Esophagus muscularis mucosa (tissue), 4 donors: ENCODE measurements at places on chromosomes 3 and 15.

DNA sequence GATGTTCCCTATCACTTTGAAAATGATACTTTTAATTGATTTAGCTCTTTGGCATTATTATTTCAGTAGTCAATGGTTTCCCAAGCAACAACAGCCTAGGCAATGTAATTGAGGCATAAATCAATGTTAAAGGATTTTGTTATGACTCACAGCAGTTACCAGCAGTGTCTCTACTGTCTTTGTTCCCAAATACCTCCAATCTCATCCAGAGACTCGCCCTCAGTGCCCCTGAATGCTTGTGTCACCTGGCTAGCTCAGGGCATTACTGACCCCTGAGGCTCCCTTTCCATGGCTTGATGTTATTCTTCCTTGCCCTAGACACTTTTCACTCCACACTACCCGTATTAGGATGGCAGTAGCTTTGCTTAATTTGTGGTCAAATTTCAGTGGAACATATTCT is 227.2 kb downstream of the SQOR start:
- H3K27ac ChIP-seq = no peak overlapping the region
- no peak overlapping the region for H3K4me3 ChIP-seq
- no peak for DNase-seq
- H3K36me3 ChIP-seq = no peaks in the 10 kb centered on the region
- H3K4me1 ChIP-seq = no peaks in the 10 kb centered on the region

DNA sequence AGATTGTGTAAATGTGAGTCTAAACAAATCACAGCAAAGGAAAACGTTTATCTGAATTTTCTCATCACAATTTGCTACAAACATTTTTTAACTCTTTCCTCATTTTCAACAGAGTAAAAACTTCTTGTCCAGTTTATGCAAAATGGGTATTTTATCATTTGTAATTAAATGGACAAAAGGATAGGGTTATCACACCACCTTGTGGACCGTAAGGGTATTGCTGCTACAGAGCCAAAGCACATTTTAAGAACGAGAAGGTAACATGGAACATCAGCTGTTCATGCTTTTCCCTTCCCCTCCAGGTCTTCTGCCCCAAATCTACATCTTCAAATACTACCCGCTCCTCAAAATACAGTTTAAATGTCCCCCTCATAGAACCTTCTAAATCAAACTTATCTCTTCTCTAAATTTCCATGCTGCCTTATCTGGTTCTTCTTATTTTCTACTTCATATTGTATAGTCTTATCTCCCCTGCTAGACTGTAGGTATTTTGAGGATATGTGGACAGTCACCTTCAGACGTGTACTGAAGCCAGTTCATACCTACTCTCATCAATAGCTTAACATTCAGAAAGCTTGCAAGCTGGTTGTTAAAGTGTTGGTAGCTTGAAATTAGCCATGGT is 12.8 kb upstream of the SETMAR start:
- no peak overlapping the region for H3K27ac ChIP-seq
- H3K4me1 ChIP-seq = no peaks in the 10 kb centered on the region
- H3K4me3 ChIP-seq = no peak overlapping the region
- no peaks in the 10 kb centered on the region for H3K36me3 ChIP-seq
- DNase-seq = no peak

DNA sequence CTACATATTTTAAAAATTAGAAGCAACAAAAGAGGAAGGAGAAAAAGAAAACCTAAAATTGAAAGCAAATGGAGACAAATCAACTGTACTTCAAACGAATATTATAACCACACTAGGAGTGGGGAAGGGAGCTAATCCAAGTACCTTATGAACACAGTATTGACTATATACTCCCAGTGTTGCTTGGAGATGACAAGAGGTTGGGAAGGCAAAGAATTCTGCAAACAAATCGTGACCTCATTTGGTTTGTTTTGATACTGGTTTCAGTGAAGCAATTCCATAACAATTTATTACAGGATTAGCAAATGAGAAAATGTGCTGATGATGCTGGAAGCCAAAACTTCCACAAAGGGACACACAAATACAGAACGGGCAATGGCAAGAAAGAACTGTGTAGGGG is 268.1 kb downstream of the ULK4 start:
- DNase-seq = no peak
- H3K27me3 ChIP-seq = no peaks in the 10 kb centered on the region
- no peak overlapping the region for H3K4me3 ChIP-seq
- peaks cover 11% of the 10 kb centered on the region for H3K4me1 ChIP-seq
- H3K27ac ChIP-seq = no peak overlapping the region
- no peaks in the 10 kb centered on the region for H3K36me3 ChIP-seq

DNA sequence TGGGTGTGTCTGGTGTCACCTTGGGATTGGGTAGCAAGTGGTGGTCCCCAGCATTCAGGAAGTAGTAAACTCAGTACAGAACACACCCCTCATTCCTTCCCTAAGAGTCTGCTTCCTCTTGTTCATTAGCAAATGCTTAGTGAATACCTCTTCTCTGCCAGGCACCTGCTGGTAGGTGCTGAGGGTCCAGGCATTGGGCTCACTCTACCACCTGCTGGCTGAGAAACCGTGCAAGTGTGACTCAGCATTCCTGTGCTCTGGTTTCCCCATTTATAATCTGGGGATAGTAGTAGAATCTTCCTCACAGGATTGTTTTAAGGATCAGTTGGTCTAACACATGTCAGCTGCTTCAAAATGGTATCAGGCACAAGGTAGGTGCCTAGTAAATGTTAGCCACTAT is 4.8 kb downstream of the SHF start:
- no peak overlapping the region for H3K4me3 ChIP-seq
- H3K27me3 ChIP-seq = no peaks in the 10 kb centered on the region
- peaks cover 2% of the 10 kb centered on the region for H3K36me3 ChIP-seq
- H3K4me1 ChIP-seq = peaks cover 13% of the 10 kb centered on the region
- no peak overlapping the region for H3K27ac ChIP-seq

DNA sequence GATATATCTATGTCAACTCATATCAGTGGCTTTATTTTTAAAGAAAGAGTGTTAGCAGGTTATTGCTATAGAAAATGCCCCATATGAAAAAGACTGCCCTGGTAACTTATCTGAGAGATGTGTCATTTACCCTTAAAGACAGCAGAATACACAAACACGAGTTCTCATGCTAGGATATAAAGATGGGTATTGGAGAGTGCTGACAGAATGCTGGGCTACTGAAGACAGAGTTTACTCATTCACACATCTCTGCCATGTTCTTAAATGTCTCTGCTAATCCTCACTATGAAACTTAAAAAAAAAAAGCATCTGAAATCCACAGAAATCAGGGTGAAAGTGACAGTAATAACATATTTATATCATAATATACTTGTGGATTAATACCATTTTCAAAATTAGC is 126.7 kb downstream of the FOXP1 start:
- H3K27ac ChIP-seq = no peak overlapping the region
- no peaks in the 10 kb centered on the region for H3K27me3 ChIP-seq
- H3K36me3 ChIP-seq = no peaks in the 10 kb centered on the region
- H3K4me1 ChIP-seq = peaks cover 52% of the 10 kb centered on the region
- H3K4me3 ChIP-seq = no peak overlapping the region
